Epithelial cell of prostate (primary cell): ENCODE measurements at places on chromosomes 2 and 18.

DNA sequence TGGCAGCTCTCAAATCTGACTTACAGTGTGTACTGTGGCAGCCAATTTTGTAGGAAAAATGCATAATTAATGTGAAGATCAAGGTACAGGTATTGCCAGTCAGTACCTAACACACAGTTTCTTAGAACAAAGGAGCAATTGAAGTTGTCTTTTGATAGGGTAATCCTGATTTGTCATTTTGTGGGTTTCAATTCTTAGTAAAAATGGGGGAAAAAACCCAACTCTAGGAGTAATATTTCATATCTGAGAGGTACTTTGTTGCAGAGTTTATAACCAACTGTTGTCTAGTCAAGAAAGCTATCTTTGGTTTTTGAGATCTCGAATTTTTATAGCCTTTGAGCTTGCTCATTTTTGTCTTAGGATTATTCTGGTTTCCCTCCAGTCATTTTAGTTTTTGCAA lies 16.1 kb downstream of the SPATS2L start:
- DNase-seq, result no peak

DNA sequence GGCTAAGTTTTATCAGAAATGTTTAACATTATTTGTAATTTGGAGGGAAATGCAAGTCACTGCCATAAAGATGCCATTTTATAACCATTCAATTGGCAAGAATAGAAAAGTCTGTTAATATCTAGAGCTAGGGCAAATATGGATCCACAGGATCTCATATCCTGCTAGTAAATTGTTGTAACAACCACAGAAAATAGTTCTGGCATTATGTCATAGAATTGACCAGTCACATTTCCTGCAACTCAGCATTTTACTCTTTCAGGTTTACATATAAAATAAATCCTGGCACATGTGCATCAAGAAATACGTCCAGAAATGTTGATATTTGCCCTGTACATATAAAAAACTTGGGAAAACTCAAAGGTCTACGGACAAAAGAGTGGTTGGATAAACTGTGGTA lies 32.9 kb downstream of the OSBPL6 start:
- DNase-seq, result no peak

- DNase-seq, result no peak
Observed at GRCh38 chr2:12210016-12210933, 463.8 kb downstream of the LPIN1 start.

GRCh38 chr2:218031771-218032257 lies 29.0 kb upstream of the TNS1 start:
- no peak for DNase-seq

DNA sequence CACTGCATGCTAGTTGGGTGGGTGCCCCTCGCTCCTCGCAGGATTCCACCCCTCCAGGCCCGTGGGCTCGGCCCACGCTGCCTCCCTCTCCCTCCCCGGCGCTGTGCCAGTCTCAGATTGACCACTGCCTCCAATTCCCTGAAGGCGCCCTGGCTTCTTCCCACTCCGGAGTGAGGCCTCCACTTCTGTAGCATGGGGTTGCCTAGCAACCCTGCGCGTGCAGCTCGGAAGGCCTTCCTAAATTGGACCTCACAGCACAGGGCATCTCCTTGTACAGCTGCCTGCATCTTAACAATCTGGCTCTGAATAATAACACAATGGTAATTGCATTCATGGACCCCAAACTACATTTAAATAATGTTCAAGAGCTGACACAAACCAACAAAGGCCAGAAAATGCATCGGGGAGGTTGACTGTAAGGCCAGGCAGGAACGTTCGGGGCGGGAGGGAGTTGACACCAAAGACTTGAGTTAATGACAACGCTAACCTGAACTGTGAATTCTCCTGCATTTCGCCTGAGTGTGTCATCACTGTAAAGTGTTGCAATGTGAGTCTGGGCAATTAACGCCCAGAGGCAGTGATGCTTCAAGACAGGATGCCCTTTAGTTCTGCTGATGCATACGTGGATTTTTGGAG lies 222.9 kb downstream of the ZBTB7C start:
- DNase-seq, result peak; percentile 6

- no peak for DNase-seq
Observed at GRCh38 chr2:12720278-12720620, 3.5 kb downstream of the TRIB2 start.

GRCh38 chr2:241925821-241926441 lies 56.4 kb downstream of the RTP5 start:
- no peak for DNase-seq

DNA sequence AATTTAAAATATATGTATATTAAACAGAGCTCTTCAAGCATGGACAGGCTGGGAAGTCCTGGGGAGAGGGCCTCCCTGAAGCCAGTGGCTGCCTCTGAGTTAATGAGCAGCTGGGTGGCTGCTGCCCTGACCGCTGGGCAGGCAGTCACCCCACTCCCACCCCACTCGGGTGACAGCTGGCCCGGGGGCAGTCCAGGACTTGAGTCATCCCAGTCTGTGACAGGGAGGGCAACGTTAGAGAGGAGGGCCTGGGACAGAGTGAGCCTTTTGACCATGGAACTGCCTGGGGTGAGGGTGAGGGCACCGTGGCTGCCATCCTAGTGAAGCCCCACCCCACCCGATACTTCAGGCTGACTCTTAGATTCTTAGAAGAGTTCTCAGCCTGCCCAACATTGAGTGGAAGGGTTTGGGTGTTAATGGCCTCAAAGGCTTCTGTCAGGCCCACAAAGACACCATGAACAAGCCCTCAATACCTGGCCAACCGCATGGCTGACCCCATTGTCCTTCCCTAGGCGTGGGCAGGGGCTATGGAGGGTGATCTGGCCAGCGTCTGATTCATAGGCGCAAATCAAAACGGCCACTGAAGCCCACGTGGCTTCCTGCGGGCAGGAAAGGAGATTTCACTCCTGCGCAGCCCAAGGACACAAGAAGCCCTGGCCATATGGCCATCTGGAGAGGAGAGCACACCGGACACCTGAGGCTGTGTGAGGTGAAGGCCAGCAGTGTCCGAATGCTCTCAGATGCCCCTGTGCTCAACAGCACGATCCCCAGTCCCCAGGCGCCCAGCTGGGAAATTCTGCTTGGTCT lies 47.5 kb downstream of the MRPS5 start:
- DNase-seq, result no peak

GRCh38 chr2:187446711-187447110 lies 1.3 kb downstream of the CALCRL start:
- DNase-seq, result no peak

- DNase-seq, result no peak
Observed at GRCh38 chr2:168089200-168089599, 158.2 kb downstream of the STK39 start.
